Esophagus mucosa (tissue), 1 donor: ENCODE measurements at places on chromosomes 7 and 10. TPM values are rescaled to one million over a fixed set of nuclear protein-coding genes. Genes with fewer than 3 reads are reported as not detected.

Gene SAP25
- total RNA-seq, result 0.32 TPM

Gene HPS1
- 29.7 TPM for total RNA-seq

Gene TES
- 52.9 TPM for total RNA-seq

DNA sequence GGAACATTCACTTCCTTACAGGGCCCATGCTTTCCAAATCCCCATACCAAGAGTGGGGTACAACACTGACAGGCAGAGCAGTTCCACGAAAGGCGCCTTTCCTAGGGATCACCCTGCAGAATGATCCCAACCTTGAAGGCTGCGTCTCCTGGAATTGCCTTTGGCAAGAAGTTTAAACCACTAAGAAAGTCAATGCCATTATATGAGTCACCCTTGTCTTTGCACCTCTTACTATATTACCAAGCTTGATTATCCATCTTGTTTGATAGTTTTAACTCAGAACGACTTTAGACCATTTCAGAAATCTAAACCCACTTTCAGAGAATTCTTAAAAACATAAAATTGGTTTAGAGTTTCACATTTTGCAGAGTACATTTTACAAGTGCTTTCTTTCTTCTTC, 282.1 kb downstream of the ARHGAP12 start:
- ATAC-seq, result no peak

Gene LIPN
- 1.4 TPM for total RNA-seq

Gene MPP7
- 53.6 TPM for total RNA-seq

DNA sequence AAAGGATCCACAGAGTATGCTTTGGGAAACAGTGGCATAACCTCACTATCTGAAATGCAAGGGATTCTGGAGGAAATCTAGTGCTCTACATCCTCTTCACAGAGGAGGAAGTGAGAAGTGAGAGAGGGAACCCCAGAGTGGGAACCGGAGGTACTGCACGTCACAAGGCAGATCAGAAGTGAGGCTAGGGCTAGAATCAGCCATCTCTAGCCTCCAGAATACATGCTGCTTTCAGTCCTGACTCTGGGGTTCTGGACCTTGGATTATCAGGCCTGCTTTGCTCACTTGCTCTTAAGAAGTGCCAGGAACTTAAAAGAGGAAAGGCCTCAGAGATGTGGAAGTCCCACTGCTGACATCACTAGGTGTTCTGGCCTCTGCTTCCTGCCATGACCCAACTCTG, 25.7 kb downstream of the ZNF503 start:
- peak; percentile 33 for ATAC-seq

Gene MMD2
- not detected for total RNA-seq

- ATAC-seq, result no peak
Measured at GRCh38 chr10:44049301-44050015, 335.4 kb downstream of the CXCL12 start.

Gene TMEM196
- not detected for total RNA-seq

Gene SPAG6
- total RNA-seq, result not detected

DNA sequence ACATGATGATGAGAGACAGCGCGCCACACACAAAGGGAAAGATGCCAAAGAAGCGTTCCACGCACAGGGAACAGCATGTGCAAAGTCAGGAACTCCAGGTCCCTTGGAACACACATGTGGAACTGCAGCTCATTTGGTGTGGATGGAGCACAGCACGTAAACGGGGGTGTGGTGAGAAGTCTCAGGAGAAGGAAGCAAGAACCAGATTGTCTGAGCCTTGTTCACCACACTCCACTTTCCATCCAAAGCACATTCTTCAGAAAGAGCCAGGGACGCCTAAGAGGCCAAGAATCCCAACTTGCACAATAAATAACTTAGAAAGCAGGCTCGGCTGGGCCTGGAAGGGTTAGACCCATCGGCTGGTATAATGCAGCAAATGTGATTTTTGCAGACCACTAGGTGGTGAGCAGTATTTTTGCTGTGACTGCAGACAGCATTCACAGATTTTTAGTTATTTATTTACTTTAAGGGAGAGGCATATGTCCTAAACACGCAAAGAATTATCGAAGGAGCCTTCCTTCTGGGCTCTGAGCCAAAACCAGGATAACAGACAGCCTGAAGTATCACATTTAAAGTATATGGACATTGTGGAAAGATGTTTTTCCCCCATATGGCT, 27.9 kb upstream of the ASCC1 start:
- peak; percentile 2 for ATAC-seq

DNA sequence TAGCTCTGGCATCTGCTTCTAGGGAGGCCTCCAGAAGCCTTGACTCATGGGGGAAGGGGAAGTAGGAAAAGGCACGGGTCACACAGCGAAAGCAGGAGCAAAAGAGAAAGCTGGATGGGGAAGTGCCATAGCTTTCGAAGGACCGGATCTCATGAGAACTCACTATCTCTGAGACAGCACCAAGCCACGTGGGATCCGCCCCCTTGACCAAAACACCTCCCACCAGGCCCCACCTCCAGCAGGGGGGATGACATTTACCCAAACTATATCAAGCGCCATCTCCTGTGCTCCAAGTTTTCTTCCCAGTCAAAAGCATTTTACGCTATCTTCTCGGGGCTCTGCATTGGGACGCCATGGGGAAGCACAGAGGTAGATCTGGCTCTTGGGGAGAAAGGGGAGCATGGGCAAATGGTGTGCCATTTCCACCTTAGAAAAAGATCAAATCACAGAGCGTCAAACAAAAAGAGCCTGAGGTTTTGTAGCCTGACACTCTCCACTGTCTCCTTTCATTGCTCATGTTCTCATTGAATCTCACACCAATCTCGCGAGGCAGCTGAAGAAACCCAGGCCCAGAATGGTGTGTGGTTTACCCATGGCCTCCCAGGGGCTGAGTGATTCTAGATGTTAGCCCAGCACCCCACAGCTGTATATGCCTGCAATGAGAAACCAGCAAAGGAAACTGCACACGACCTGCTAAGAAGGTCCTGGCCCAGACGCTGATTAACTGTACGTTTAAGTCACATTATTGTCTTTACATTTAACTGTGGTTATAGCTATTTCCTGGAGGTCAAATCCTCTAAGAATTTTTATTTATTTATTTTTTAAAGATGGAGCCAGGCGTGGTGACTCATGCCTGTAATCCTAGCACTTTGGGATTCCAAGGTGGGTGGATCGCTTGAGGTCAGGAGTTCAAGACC, 8.1 kb upstream of the OLAH start:
- no peak for ATAC-seq

- no peak for ATAC-seq
Measured at GRCh38 chr10:43305876-43306275, 39.0 kb upstream of the RASGEF1A start.

Gene CHAT
- total RNA-seq, result not detected

Gene LRMDA
- 1.8 TPM for total RNA-seq

GRCh38 chr10:19658622-19659233, 157.5 kb upstream of the PLXDC2 start:
- ATAC-seq, result no peak

GRCh38 chr10:77700086-77700485, 62.5 kb upstream of the KCNMA1 start:
- no peak for ATAC-seq

Gene KLF14
- not detected for total RNA-seq

DNA sequence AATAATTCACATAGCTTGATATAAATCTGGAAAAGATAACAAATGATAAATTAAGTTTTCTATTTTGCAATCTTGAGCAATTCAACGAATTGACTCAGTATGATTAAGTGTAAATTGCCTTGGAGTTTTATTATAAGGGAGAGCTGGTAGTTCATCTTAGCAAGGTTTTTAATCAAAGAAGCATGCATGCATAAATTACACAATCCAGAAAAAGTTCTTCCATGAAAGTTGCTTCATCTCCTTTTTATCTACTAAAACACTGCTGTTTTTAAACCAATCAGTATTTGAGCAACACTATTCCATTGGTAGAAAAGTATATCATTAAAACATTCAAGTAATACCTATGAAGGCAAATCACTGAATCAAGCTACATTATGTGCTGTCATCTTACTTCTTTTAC, 47.6 kb downstream of the POT1 start:
- ATAC-seq, result no peak

GRCh38 chr7:93923296-93923695, 1.8 kb downstream of the GNG11 start:
- ATAC-seq, result no peak

Gene NUTM2E
- not detected for total RNA-seq

GRCh38 chr10:29617880-29618340, 16.9 kb downstream of the SVIL start:
- ATAC-seq, result no peak

Gene ASZ1
- total RNA-seq, result not detected

DNA sequence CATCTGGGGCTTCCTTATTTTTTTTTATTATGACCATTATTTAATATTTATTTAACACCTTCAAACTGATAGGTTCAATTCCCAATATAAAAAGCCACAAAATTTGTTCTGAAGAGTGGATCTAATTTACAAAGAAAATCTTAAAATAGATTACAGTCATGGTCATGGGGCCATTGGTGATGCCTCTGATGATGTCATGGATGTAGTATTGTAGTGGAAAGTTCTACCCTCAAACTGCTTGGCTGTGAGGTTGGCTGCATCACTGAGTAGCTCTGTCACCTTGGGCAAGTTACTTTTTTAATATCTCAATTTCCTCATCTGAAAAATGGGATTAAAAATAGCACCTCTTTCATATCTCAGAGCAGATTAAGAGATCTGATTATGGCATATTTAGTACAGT, 128.5 kb downstream of the DKK1 start:
- peak; percentile 49 for ATAC-seq

Gene GPC2
- total RNA-seq, result 0.20 TPM

Gene HYAL4
- not detected for total RNA-seq

DNA sequence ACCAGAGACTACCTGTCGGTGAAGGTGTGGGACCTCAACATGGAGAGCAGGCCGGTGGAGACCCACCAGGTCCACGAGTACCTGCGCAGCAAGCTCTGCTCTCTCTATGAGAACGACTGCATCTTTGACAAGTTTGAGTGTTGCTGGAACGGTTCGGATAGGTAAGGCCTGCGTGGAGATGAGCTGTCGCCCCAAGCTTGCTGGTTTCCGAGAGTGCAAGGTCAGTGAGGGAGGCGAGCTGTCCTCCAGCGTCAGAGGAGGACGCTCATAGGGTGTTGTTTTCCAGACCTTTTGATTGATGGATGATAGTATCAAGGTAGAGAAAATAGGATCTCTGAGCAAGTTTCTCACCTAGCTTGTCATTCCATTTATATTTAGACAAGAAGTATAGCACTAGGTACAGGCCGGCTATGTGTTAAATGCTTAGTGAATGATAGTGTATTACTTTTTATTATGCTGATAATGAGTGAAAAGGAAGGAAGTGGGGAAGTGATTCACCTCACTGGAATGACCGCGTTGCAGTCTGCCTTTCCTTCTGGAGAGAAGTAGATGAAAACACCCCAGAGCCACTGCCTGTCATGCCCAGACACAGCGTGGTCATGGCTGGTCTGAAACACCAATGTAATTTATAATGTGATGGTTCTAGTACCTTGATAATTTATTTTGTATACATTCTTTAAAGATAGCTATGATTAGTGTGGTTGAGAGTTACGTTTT, 33.9 kb downstream of the BNIP3 start:
- peak; percentile 53 for ATAC-seq

DNA sequence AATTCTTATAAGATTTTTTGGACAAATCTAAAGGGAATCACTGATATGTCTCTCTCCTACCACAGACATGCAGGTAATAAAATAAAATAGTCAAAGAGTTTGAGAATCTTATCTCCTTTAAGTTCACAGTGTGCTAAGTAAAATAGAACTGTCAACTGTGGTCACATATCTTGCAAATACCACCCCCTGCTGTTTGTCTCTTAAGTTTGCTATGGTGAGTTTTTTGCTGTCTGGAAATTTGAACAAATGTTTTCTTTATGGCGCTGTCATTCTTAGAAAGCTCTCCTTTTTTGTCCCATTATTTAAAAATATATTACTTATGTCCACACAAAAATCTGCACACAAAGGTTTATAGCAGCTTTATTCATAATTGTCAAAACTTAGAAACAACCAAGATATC, 19.6 kb downstream of the GIMAP5 start:
- ATAC-seq, result no peak

Gene NUTM2B
- 0.24 TPM for total RNA-seq

- ATAC-seq, result no peak
Measured at GRCh38 chr7:150342121-150342408, 636 bp upstream of the RARRES2 start.

- no peak for ATAC-seq
Measured at GRCh38 chr7:38759028-38759427, 127.9 kb upstream of the AMPH start.

GRCh38 chr7:56007891-56008290, 43.4 kb downstream of the PSPH start:
- no peak for ATAC-seq

Gene TMEM209
- total RNA-seq, result 14.9 TPM
